Activated CD4-positive, alpha-beta memory T cell treated with anti-CD3 and anti-CD28 coated beads, Interleukin-2, amount 10 ng/mL, durations not matched to agents 7 days and 5 days (primary cell): ENCODE measurements at places on chromosomes 7 and 10.

GRCh38 chr10:29688230-29688661 is 53.5 kb upstream of the SVIL start:
- no peak for DNase-seq

DNA sequence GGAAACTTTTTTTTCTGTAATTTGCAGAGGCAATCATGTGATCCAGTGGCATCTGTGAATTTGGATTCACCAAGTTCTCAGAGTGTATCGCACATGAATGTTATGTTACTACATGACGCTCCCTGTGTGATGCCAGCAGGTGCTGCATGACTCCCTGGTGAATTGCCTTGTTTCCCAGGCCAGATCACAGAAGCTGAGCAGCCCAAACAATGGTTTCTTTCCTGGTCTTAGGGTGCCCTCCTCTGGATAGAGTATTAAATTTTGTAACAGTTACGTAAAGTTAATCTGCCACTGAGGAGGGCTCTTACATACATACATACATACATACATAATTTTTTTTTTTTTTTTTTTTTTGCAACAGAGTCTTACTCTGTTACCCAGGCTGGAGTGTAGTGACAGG is 3.6 kb downstream of the ZSCAN21 start:
- peak; percentile 31 for DNase-seq

GRCh38 chr7:31003721-31004120 is 40.0 kb downstream of the GHRHR start:
- DNase-seq = no peak

GRCh38 chr10:64458306-64458705 is 937.1 kb downstream of the REEP3 start:
- DNase-seq = no peak

DNA sequence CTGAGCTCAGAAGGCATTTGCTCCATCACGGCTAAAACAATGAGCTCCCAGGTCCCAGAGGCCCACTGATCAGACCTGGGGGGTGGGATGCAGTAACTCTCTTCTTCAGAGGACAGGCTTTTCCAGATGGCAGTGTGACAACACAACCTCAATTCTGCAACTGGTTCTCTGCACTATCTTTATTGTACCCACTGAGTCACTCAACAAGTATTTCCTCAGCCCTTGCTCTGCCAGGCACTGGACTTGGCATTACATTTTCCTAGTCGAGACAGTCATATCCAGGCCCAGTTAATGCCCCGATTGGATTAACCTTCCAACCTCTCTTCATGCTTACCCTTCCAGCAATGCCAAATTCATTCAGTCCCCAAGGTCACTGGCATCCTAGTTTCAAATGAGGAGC is 72.6 kb downstream of the JAZF1 start:
- DNase-seq = no peak

DNA sequence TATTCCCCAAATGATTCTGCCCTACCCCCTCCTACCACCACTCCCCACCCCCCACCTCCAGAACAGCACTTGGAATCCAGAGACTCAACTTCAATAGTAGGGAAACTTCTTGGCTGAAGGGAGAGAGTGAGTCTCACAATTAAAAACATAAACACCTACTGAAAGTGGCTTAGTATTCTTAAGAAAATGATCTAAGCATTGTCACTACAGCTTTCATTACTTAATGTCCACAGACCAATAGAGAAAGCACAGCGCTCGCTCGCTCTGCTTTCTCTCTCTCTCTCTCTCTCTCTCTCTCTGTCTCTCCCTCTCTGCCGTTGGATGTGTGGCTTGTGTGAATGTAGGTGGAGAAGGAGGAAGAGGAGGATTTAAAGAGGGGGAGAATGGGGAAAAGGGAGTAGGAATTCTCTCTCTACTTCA is 1.5 kb upstream of the SEMA3A start:
- DNase-seq = no peak

- no peak for DNase-seq
Observed at GRCh38 chr10:46309511-46310142, 22.8 kb downstream of the ANTXRL start.

GRCh38 chr10:3476640-3477448 is 304.3 kb upstream of the PITRM1 start:
- no peak for DNase-seq

DNA sequence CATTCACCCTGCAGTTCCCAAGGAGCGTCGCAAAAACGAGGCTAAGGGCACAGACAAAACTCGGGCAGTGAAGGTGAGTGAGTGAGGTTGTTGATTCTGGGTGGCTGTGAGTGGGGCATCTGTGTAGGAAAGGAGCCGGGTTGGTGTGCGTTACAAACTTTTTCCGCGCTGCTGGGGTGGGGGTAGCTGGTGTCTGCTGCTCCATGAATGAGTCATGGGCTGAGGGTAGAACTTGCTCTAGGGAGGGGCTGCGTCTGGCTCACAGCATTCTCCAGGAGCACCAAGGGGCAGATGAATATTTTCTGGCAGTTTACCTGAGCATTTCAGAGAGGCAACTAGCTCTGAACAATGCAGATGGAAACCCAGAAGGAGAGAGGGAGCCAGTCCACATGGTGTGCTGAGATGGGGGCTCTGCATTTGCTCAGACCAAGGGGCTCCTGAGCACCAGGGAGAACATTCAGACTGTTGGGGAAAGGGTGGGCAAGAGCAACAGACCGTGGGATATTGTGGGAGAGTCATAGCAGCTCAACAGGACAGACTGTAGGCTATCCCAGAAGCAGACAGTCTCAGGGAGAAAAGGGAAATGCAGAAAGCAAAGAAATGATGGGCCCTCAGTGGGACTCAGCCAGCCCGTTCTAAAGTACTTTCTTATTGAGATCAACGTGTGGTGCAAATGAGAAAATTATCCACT is 18.8 kb downstream of the NOBOX start:
- DNase-seq = peak; percentile 25

GRCh38 chr10:31508882-31509281 is 189.9 kb downstream of the ZEB1 start:
- DNase-seq = no peak

DNA sequence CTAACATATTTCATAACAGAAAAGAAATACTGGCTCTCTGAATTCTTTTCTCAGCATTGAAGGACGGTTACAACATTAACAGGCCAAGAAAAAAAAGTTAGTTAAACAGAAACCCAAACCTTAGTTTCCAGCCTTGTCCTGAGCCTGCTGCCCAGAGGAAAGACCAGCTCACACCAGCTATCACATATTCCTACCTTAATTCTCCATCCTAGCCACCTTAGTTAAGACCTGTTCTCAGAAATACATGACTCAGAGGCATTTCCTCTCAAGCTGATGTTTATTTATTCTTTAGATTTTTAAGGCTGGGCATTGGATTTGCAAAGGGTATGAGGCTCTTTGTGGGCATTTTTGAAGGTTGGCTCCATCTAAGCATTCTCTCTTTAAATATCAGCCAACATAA is 34.3 kb upstream of the ADAM12 start:
- no peak for DNase-seq

- DNase-seq = peak; percentile 40
Observed at GRCh38 chr10:86306628-86307278, 59.8 kb downstream of the GRID1 start.

- DNase-seq = no peak
Observed at GRCh38 chr10:53836638-53837037, 964.4 kb downstream of the PCDH15 start.

- no peak for DNase-seq
Observed at GRCh38 chr10:74705358-74705980, 120.9 kb upstream of the KAT6B start.

- no peak for DNase-seq
Observed at GRCh38 chr7:98679741-98680140, 62.7 kb downstream of the NPTX2 start.

DNA sequence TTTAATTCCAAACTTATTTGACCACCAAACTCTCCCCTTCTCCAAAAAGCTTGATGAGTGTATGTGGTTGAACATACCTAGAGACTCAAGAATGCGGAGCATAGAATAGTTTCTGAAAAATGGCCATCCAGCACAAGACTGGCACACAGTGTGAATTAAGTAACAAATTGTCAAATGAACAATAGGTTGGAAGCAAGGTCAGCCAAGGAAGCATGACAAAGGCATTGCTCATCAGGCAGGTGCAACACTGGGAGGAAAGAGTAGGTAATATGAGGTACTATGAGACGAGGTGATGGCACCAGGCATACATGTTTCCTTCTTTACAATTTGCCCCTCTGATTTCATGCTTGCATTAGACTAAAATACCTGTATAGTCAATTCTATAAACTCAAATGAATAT is 73.7 kb downstream of the DKK1 start:
- no peak for DNase-seq

GRCh38 chr7:148912758-148913541 is 28.9 kb upstream of the EZH2 start:
- DNase-seq = peak; percentile 50

GRCh38 chr7:157568106-157568769 is 231.4 kb downstream of the DNAJB6 start:
- no peak for DNase-seq

GRCh38 chr10:101493782-101494281 is 94.2 kb downstream of the POLL start:
- no peak for DNase-seq

DNA sequence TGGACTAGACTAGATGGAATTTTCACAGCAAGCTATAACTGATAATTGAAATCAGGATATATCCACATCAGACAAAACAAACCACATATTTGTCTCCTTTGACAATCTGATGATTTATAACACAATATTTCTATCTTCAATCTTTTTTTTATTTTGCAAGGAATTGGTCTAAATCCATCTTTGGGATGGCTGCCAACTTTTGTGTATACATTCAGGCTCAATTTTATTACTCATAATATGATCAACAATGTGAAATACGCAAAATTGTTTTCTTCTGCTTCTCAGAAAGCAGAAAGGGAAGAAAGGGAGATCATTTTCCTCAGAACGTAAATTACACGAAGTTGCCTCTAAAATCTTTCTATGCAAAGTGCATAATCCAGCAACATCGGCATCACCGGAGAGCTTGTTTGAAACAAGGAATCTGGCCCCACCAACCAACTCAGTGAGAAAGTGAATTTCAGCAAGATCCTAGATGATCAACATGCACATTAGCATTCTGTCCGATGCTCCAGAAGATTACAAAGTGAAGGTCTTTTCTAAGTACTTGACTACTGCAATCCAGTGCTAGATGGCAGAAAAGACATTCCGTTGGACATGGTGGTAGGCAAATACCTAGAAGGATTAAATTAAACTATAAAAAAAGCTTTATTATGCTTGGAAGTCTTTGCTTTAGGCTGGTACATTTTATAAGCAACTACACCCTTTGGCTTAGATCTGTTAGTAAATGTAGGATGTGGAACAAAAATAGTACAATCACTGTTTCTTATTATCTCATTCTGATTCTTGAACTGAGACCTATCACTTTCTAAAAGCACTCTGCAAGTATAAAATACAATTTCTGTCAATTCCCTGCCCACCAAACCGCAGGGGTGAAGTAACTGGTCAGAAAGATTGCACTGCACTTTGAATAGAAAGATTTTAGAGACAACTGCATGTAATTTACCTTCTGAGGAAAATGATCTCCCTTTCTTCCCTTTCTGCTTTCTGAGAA is 126.4 kb upstream of the RSU1 start:
- no peak for DNase-seq

GRCh38 chr10:100081075-100082001 is at the start of gene CPN1:
TSS of gene CPN1 (minus strand) at chr10:100081869. CDS start at chr10:100081625, 244 bp downstream.
- no peak for DNase-seq

DNA sequence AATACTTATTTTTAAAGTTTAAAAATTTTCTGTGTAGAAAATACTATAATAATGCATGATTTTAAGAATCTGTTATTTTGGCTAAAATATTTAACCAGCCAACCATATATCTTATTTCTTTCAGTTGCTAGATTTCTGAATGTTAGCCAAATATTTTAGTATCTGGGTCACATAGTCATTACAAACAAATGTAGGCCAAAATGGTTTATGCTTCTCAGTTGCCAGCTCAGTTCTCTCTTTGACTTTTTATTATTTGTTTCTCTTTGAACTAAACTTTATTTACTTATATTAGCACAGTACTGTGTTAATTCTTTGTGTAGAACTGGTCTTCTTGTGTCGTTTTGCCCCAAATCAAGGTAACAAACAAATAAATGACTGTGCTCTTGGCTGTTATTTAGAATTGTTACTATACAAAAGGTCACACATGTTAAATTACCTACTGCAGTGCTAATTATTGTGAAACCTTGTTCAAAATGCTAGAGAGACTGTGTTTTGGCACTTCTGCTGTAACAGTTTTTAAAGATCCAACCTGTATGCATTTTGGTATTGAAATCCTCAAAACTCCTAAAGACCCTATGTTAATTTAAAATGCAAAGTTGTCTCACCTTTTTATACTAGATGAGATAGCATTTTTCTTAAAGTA is 39.8 kb downstream of the ZEB1 start:
- DNase-seq = no peak

GRCh38 chr10:85315657-85316056 is 987.3 kb downstream of the CCSER2 start:
- DNase-seq = no peak

DNA sequence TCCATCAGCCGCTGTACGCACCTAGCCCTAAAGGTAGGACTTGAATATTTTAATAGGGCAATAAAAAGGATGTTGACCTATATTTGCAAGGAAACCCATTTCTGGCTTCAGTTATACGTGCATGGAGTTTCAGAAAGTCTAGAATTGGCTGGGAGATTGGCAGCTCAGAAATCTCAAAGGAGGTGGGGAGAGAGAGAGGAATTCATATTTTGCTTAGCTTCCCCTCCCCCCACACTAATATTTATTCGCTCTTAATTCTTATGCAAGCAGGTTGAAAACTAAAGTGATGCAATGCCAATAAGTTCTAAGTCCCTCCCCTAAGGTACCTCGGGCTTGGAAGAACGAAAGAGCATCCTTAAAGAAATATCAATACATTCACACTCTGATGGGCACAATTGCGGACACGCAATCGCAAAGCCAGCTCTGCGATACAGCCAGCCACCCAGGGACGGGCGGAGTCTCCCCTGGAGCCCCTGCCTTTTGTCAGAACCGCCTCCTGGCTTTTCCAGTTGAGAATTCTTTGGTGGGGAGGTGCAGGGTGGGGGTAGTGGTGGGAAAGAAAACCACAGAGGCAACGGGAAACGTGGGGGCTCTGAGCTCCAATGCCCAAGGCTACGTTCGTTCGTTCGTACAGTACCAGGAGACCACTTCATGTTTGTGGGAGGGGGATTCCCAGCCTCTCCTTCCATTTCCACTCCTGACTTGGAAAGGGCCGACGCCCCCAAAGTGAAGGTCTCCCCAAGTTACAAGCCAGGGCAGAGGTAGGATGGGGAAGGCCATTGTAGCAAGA is 1.3 kb downstream of the SHH start:
- no peak for DNase-seq

GRCh38 chr10:101256387-101256786 is 27.1 kb upstream of the LBX1 start:
- DNase-seq = no peak

- no peak for DNase-seq
Observed at GRCh38 chr7:105493923-105494315, 28.2 kb downstream of the PUS7 start.
